ENCODE measurements at places on chromosomes 16 and 17.

DNA sequence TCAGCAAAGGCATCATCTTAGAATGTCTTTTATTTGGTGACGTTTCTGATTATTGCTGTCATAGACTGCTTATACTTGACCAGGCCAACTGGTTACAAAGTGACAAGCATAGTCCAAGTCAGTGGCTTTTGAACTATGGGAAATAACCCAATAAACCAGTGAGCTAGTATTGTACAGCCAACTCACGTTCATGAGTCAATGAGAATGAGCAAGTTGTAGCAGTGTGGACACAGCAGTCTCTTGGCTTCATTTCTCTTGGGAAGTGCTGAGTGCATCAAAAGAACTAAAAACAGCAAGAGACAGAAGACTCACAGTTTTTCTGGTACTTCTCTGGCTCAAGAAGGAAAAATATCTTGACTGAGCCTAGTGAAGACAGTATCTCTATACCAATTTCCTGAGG is 36.9 kb upstream of the CRISPLD2 start:
- no peak for DNase-seq

DNA sequence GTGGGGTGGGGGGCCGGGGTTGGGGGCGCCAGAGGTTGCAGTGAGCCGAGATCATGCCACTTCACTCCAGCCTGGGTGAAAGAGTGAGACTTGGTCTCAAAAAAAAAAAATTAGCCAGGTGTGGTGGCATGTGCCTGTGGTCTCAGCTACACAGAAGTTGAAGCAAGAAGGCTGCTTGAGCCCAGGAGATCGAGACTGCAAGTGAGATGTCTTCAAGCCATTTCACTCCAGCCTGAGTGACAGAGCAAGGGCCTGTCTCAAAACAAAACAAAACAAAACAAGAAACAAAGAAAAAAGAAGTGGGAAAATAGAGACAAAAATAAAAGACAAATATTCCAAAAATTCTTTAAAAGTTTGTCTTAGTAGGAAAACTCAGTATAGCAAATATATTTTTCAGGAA is 135.1 kb upstream of the CORO6 start:
- DNase-seq = no peak

DNA sequence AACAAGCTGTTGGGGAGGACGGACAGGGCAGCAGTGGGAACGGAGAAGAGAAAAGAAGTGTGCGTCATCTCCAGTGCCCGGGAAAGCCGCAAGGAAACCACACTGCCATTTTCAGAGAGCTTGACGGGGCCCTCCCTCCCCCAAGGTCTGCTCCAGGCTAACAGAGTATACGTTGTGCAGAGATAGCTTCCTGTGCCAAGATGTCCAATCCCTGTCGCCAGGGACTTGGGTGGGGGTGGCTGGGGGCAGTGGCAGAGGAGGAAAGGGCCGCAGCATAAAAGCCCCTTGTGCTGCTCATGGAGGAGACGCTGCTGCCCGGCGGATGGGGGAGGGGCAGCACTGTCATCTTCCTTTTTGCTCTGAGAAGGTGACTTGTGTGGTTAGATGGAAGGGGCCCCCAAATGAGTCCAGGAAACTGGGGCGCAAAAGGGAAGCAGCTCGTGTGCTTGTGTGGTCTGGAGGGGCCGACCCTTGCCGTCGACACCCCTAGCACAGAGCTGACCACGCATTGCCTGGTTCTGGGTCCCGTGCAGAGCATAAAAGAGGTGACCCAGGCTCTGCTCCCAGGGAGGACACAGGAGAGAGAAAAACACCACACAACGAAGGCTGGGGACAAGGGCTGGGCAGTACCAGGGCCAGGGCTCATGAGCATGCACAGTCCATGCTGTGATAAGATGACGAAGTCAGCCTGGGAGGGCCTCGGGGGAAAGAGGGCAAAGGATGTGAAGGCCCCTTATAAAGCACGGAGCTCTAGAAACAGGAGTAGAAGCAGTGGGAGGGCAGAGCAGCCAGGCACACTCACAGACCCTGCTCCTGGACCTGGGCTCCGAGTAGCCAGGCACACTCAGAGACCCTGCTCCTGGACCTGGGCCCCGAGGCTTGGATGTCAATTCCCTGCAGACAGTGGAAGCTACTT is 372.7 kb downstream of the SLC39A11 start:
- DNase-seq = no peak

DNA sequence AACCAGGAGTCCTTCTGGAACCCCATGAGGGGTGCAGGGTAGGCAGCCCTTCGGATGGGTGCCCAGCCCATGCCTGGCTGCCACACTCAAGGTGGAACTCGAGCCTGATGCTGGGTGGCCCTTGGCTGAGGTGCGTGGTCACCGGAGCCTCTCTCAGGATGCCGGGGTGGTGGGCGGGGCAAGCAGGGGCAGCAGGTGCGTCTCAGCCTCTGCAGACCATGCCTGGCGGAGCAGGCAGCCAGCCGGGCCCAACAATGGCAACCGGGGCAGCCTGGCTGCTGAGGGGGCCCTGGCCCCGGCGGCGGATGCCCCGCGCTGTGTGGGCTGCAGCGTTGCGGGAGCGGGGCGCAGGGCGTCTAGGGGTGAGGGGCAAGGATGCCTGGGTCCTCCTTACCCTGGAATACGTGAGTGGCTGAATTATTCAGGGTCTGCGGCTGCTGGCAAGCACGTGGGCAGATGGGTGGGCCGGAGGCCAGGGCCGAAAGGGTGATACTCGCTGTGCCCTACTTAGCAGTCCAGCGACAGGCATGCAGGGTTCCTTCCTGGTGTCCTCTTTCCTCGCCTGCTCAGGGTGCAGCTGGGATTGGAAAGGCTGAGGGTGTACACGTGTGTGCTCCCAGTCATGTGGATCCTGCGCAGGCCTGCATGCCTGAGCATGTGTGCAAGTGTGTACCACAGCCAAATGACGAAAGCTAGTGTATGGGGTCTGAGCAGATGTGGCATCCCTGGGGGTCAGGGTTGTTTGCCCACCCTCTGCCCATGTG is 14.6 kb downstream of the MYO15A start:
- DNase-seq = no peak

GRCh38 chr17:5219536-5219935 is 15.1 kb downstream of the SCIMP start:
- no peak for DNase-seq

GRCh38 chr17:2612630-2613029 is 19.2 kb downstream of the PAFAH1B1 start:
- no peak for DNase-seq
